Activated CD8-positive, alpha-beta memory T cell treated with anti-CD3 and anti-CD28 coated beads, Interleukin-2, amount 10 ng/mL, durations not matched to agents 7 days and 5 days (primary cell): ENCODE measurements at places on chromosomes 16 and 17.

DNA sequence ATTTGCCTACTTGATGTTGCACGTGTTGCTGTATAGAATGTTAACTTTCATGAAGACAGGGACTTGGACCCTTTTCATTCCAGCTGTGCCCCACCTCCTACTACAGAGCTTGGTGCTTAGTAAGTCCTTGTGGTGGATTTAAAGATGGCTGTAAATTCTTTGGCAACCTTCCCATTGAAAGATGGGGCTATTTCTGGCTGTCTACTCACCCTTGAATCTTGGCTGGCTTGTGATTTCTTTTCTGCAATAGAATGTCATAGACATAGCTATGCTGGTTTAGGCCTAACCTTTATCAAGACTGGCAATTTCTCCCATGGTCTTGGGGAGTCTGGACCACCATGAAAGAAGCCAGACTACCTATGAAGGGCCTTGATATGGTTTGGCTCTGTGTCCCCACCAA lies 59.0 kb downstream of the ACSM2A start:
- DNase-seq, result no peak

DNA sequence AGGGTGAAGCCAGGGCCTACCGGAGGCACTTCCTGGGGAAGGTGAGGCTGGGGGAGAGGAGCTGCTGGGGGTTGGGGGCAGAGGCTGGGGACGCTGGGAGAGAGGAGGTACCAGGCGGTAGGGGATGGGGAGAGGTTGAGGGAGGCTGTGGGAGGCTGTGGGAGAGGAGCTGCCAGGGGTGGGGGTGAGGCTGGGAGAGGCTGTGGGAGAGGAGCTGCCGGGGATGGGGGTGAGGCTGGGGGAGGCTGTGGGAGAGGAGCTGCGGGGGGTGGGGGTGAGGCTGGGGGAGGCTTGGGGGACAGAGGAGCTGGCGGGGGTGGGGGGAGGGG lies 99.4 kb downstream of the OR1D5 start:
- no peak for DNase-seq

DNA sequence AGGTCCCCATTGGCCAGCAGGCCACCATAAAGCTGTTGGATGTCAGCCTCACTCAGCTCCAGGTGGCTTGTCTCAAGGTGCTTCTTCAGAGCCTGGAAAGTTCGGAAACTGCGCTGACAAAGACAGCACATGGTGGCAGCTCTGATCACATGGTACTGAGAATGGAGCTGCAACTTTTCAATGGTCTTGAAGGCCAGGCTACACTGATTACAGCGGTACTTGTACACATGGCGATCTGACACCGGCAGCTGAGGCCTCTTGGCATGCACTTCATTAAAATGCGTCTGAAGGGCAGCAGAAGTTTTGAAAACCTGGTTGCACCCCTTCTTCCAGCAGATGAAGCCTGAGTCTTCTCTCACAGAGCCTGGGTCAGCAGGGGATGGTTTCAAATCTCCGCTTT lies 249.7 kb downstream of the ZFHX3 start:
- DNase-seq, result no peak

DNA sequence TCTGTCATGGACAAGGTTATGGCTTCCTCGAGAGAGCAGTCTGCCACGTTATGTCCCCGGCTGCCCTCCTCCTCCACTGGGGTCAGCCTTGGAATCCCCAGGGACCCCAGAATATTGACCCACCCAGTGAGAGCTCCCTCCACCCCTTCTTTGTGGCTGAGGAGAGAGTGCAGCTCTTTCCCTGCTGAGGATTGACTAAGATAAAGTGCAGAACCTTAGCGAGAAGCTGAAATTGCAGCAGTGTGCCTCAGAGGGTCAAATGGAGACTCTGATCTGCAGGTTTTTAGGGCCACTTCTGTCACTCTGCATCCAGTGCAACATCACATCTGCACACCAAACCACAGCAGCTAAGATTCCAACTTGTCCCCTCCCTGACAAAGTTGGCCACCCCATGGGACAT lies 25.6 kb upstream of the PMFBP1 start:
- DNase-seq, result no peak

DNA sequence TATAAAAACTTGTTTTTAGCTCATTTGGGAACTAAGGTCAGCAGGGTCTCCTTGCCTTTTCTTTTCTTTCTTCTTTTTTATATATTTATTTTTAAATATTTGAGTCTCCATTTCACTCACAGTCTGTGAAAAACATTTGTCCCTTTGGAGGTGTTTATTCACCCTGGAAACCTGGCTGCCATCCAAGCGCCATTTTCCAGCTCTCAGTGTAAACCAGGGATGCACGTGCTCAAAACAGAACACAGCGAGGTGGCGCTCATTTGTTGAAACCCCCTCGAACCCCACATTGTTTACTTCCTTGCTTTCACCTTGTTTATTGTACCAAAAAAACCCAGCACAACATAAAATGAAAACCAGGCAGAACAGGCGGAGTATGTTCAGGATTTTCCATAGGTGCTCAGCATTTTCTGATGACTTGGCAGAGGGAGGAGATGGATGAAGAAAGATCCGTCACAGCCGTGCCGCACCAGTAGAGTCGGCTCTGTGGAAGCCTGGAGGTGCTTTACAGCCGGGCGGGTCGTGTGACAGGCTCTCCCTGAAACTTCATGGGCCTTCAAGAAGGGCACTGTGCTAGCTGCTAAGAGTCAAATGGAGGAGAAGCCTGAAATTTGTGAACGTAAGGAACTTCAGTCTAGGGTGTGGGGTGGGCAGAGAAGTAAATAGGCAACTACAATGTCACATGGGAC lies 284.4 kb downstream of the FOXL1 start:
- no peak for DNase-seq

GRCh38 chr17:59004338-59005111 lies 102.2 kb downstream of the TRIM37 start:
- DNase-seq, result peak; percentile 79

- no peak for DNase-seq
These were observed 209.9 kb upstream of the C16orf82 start for GRCh38 chr16:26856791-26857190.

DNA sequence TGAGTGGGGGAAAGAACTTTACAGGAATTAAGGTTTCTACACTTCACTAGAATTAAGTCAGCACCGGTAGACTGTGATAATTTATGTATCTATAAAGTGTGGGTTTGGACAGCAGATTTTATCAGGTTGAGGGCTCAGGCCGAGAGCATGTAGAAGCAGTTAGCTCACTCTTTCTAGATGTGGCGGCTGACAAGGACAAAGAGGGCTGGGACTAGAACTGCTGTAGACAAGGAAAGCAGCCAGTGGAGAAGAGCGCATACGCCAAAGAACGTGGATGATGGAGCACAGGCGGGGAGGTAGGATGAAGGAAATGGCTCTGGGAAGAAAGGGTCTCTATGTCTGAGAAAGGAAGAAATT lies 504 bp upstream of the GOSR1 start:
- peak; percentile 50 for DNase-seq
